Memory B cell (primary cell): ENCODE measurements at places on chromosomes 1 and 21.
A peak's percentile ranks its signal among the peaks of the same experiment; 100 is the strongest.

GRCh38 chr1:160049101-160049500 lies 17.3 kb upstream of the PIGM start:
- peaks cover 18% of the 10 kb centered on the region for H3K27me3 ChIP-seq
- H3K36me3 ChIP-seq, result no peaks in the 10 kb centered on the region

- H3K27me3 ChIP-seq, result no peaks in the 10 kb centered on the region
- H3K36me3 ChIP-seq, result peaks cover 14% of the 10 kb centered on the region
- H3K4me3 ChIP-seq, result no peak overlapping the region
- peaks cover 38% of the 10 kb centered on the region for H3K4me1 ChIP-seq
Observed at GRCh38 chr1:235298758-235299157, 29.2 kb downstream of the ARID4B start.

- peaks cover 23% of the 10 kb centered on the region for H3K27me3 ChIP-seq
- no peak overlapping the region for H3K27ac ChIP-seq
- H3K36me3 ChIP-seq, result no peaks in the 10 kb centered on the region
Observed at GRCh38 chr1:50972766-50973165, 2.7 kb downstream of the CDKN2C start.

DNA sequence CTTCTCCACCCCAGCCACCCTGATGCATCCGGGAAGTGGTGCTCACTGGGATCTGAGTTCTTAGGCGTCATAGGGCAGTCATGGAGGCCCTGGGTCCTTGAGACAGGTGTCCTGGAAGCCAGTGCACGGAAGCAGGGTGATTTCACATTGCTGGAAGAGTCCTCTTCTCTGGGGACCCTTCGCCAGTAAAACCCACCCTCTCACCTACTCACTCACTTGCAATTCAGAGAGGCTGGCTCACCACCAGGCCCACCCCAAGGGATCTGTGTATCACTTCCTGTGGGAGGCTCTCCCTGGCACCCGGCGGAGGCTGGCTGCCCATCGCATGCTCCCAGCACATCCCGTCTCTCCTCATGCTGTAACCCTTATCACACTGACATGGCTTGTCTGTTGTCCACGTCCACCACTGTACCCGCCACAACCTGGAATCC lies 40.2 kb upstream of the EPS8L3 start:
- DNase-seq, result no peak
- H3K36me3 ChIP-seq, result no peaks in the 10 kb centered on the region
- no peak overlapping the region for H3K27ac ChIP-seq
- H3K4me1 ChIP-seq, result peaks cover 3% of the 10 kb centered on the region
- H3K27me3 ChIP-seq, result peaks cover 2% of the 10 kb centered on the region

DNA sequence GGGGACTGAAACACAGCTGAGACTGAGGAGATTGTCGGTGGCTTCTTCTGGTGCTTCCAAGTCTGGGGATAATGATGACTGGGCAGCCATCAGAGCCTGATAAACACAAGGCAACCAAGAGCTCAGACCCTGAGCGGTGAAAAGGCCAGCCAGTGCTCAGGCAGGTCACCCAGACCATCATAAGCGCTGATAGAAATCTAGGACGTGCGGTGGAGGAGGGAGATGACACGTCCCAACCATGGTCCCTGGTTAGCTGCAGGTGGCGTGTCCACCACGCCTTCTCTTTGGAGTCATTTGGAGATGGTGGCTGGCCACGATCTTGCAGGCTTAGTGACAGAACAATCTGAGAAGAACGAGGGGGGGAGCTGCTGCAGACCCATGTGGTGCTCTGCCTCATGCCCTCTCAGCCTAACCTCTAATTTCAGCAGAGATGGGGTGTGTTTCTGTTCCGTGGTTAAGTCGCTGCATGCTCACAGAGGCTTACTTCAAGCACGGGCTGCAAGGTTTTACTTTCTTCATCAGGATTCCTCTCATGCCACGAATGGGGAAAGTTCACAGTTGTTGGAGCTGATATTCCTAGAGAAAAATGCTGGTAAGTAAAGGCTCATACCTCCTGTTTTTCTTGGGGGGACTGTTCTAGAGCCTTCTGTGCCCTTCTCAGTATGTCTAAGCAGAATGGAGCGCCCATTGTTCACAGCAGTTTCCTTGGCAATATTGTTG lies 17.4 kb upstream of the IGSF5 start:
- no peaks in the 10 kb centered on the region for H3K4me1 ChIP-seq
- DNase-seq, result no peak
- H3K27me3 ChIP-seq, result no peaks in the 10 kb centered on the region
- H3K27ac ChIP-seq, result no peak overlapping the region
- no peaks in the 10 kb centered on the region for H3K36me3 ChIP-seq
- no peak overlapping the region for H3K4me3 ChIP-seq

- DNase-seq, result no peak
- H3K27me3 ChIP-seq, result no peaks in the 10 kb centered on the region
- H3K4me1 ChIP-seq, result no peaks in the 10 kb centered on the region
Observed at GRCh38 chr1:107681001-107681479, 283.9 kb downstream of the VAV3 start.

DNA sequence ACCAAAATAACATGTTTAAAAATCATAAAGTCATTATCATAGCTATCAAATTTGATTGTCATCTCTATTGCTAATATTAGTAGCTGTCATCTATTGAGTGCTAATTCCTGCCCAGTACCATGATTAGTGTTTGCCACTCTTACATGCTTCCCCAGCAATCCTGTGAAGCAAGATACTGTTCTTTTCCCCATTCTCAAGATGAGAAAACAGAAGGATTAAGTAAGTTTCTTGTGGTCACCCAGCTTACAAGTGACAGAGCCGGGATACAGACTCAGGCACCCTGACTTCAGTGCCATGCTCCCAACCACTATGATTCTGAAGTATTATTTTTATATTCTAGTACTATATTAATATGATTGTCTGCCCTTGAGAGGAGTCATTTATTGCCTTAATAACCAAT lies 36.5 kb downstream of the LRRC8C start:
- H3K4me3 ChIP-seq, result no peak overlapping the region
- H3K27ac ChIP-seq, result peak overlapping the region; percentile 91
- no peak for DNase-seq

GRCh38 chr1:74811436-74812179 lies 78.7 kb downstream of the TYW3 start:
- DNase-seq, result no peak
- H3K4me3 ChIP-seq, result no peak overlapping the region
- no peaks in the 10 kb centered on the region for H3K36me3 ChIP-seq
- peaks cover 5% of the 10 kb centered on the region for H3K27me3 ChIP-seq
- peak overlapping the region; percentile 28 for H3K27ac ChIP-seq

DNA sequence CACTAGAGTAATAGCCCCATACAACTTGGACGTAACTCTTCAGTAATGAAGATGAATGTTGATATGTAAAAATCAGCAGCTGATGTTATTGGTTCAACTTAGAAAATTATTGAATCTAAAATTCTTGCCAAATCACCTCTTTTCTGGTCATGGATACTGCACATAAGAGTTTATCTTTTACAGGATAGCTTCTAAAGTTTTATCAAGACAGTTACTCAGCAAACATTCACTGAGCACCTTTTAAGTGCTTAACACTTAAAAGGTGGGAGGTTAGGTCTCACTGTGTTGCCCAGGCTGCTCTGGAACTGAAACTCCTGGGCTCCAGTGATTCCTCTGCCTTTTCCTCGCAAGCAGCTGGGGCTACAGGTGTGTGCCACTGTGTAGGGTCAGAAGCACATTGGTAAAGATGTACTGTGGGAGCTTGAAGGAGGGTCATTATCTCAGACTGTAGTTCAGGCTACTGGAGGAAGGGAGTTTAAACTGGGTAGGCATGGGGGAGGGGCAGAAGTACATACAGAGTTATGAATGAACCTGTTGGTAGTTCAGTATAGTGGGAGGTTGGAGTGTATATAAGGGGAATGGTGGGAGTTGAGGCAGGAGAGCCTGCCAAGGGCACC lies 2.0 kb downstream of the MPZL1 start:
- H3K36me3 ChIP-seq, result peaks cover 5% of the 10 kb centered on the region
- H3K4me1 ChIP-seq, result peaks cover 45% of the 10 kb centered on the region
- peak overlapping the region; percentile 25 for H3K4me3 ChIP-seq
- no peak overlapping the region for H3K27ac ChIP-seq

GRCh38 chr21:16264319-16264718 lies 534.5 kb downstream of the USP25 start:
- no peak for DNase-seq
- no peak overlapping the region for H3K4me3 ChIP-seq
- H3K27me3 ChIP-seq, result no peaks in the 10 kb centered on the region
- H3K36me3 ChIP-seq, result no peaks in the 10 kb centered on the region
- no peak overlapping the region for H3K27ac ChIP-seq
- no peaks in the 10 kb centered on the region for H3K4me1 ChIP-seq

- H3K36me3 ChIP-seq, result no peaks in the 10 kb centered on the region
- no peaks in the 10 kb centered on the region for H3K27me3 ChIP-seq
- H3K4me3 ChIP-seq, result no peak overlapping the region
- H3K27ac ChIP-seq, result no peak overlapping the region
- DNase-seq, result no peak
Observed at GRCh38 chr1:118075116-118075515, 109.9 kb downstream of the SPAG17 start.

DNA sequence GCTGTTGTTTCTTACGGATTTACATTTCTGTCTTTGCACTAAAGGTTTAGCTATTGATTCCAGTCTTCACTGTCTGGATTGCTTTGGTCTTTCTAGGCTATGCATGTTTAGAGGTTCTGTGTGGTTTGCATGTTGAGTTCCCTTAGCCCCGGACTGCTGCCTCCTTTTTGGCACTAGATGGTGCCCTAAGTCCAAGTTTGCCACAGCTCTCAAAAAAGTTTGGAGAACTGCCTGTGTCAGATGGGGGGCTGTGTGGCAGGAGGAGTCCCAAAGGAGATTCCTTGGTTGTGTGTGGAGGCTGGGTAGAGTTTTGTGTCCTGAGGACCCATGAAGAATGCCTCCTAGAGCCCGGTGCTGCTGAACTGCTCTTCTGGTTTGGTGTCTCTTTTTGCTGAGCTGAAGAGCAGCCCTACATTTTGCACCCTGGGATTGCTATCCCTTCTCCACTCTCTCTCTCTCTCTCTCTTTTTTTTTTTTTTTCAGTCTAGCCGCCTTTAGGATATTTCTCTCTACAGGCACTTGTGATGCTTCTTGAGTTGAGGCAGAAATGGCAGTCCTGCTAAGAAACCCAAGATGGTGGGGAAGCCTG lies 74.4 kb downstream of the PTGS2 start:
- no peak for DNase-seq
- H3K4me1 ChIP-seq, result no peaks in the 10 kb centered on the region
- peaks cover 7% of the 10 kb centered on the region for H3K27me3 ChIP-seq
- H3K36me3 ChIP-seq, result no peaks in the 10 kb centered on the region
- no peak overlapping the region for H3K27ac ChIP-seq
- no peak overlapping the region for H3K4me3 ChIP-seq

- H3K4me1 ChIP-seq, result no peaks in the 10 kb centered on the region
- peaks cover 4% of the 10 kb centered on the region for H3K27me3 ChIP-seq
- H3K36me3 ChIP-seq, result no peaks in the 10 kb centered on the region
- H3K4me3 ChIP-seq, result no peak overlapping the region
Observed at GRCh38 chr1:204921855-204922516, 51.3 kb downstream of the NFASC start.

- H3K4me1 ChIP-seq, result peaks cover 31% of the 10 kb centered on the region
- peaks cover 14% of the 10 kb centered on the region for H3K36me3 ChIP-seq
- no peaks in the 10 kb centered on the region for H3K27me3 ChIP-seq
- H3K27ac ChIP-seq, result peak overlapping the region; percentile 91
- no peak for DNase-seq
Observed at GRCh38 chr1:206496131-206496793, 11.1 kb upstream of the RASSF5 start.

DNA sequence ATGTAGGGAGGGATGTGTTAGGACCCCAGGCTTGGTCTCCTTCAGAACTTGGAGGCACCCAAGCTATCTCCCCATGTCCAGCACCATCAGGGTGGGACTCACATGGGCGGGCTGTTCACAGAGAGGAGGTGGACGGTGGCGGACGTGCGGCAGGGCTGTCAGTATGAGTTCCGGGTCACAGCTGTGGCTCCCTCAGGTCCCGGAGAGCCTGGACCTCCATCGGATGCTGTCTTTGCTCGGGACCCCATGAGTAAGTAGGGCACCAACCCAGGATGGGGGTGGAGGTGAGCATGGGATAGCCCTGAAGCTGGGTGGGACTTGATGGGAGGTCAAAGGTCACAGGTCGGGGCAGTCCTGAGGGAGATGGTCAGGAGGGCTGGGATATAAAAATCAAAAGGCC lies 27.8 kb downstream of the IGFN1 start:
- no peak overlapping the region for H3K27ac ChIP-seq
- DNase-seq, result no peak
- no peaks in the 10 kb centered on the region for H3K36me3 ChIP-seq
- no peaks in the 10 kb centered on the region for H3K4me1 ChIP-seq
- H3K27me3 ChIP-seq, result no peaks in the 10 kb centered on the region

GRCh38 chr1:32636914-32637645 lies 13.3 kb downstream of the ZBTB8OS start:
- H3K4me3 ChIP-seq, result no peak overlapping the region
- H3K4me1 ChIP-seq, result peaks cover 3% of the 10 kb centered on the region
- H3K27ac ChIP-seq, result no peak overlapping the region
- no peak for DNase-seq
- H3K36me3 ChIP-seq, result peaks cover 16% of the 10 kb centered on the region

GRCh38 chr1:10304295-10304694 lies 93.9 kb downstream of the KIF1B start:
- no peaks in the 10 kb centered on the region for H3K27me3 ChIP-seq
- no peak overlapping the region for H3K27ac ChIP-seq
- DNase-seq, result no peak
- H3K4me1 ChIP-seq, result no peaks in the 10 kb centered on the region
- no peak overlapping the region for H3K4me3 ChIP-seq

GRCh38 chr1:217026531-217026930 lies 303.3 kb upstream of the ESRRG start:
- H3K36me3 ChIP-seq, result no peaks in the 10 kb centered on the region
- no peak for DNase-seq
- no peaks in the 10 kb centered on the region for H3K27me3 ChIP-seq
- H3K4me1 ChIP-seq, result peaks cover 11% of the 10 kb centered on the region
- no peak overlapping the region for H3K4me3 ChIP-seq
- H3K27ac ChIP-seq, result no peak overlapping the region

DNA sequence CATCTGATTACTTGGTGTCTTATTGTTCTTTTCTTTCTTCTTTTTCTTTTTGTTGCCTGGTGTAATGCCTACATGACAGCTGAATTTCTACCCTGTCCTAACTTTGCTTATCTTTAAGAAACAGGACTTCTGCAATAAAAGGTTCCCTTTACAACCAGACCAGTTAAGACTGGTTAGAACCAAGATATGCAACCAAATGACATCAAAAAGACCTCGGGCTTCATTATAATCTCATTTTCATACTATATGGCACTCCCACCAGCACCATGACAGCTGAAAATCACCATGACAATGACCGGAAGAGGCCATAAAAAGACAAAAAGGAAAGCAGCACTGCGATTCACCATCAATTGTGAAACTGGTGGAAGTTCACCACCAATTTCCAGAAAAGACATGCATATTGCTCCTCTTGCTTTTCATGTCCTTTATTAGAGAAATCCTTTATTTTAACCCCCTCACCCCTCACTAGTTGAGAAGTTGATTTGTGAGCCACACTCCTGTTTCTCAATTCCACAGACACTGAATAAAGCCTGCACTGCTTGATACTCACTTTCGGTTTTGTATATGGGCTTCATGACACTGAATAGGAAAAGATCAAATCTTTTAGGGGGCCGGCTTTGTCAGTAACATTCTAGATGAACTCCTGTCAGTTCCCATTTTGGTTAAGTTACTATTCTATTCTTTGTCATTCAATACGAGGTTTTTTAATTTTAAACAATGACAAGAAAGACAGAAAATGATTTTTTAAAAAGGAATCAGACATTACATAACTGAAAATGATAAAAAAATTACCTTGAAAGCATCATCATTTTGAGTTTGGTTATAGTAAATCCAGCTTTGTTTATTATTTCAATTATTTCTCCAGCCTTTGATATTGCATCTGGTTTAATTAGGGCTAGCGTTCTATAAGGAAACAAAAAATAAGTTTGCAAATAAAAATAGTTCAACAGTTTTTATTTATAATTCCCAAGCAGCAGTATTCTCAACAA lies 58.1 kb downstream of the NME7 start:
- peak overlapping the region; percentile 32 for H3K27ac ChIP-seq
- no peaks in the 10 kb centered on the region for H3K27me3 ChIP-seq
- DNase-seq, result no peak
- H3K4me1 ChIP-seq, result peaks cover 3% of the 10 kb centered on the region
